Left forelimb (tissue), 1 donor: ENCODE measurements at places on chromosomes 6 and 20.

- DNase-seq, result no peak
Measured at GRCh38 chr6:13923527-13924145, 1.1 kb upstream of the RNF182 start.

DNA sequence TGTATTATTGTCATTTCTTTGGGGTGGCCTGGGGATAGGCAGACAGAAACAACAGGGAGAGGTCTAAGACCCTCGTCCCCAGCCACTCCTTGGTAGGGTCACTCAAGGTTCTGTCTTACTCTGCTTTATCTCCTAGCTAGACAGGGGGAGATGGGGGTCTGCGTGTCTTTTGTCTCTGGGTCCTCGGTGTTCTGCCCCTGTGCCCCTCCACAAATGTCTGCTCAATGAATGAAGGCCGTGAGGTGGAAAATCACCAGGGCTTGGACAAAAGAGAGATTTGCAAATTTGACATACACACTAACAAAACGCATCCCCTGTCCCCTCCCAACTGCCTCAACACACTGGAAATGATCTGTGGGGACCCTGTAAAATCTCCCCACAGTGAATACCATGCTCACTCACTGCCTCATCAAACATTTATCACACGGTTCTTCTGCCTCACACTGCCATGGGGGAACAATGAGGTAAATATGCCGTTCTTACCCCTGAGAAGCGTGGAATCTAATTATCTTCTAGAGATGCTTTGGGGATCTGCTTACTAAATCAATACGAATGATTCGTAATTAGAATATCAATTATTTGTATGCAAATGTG lies 13.2 kb upstream of the VAPB start:
- DNase-seq, result no peak

DNA sequence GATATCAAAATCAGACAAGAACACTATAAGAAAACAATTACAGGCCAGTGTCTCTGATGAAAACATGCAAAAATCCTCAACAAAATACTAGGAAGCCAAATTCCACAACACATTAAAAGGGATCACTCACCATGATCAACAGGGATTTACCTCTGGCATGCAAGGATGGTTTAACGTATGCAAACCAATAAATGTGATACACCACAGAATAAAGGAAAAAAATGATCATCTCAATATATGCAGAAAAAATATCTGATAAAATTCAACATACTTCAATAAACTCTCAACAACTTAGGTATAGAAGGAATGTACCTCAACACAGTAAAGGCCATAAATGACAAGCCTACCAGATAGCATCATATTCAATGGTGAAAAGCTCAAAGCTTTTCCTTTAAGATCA lies 66.6 kb downstream of the SHPRH start:
- DNase-seq, result no peak

GRCh38 chr20:21020659-21021471 lies 85.3 kb downstream of the LINC00237 start:
- no peak for DNase-seq

- no peak for DNase-seq
Measured at GRCh38 chr6:90065173-90065572, 170.9 kb downstream of the GJA10 start.

GRCh38 chr6:71502956-71503355 lies 214.3 kb downstream of the OGFRL1 start:
- DNase-seq, result no peak

- no peak for DNase-seq
Measured at GRCh38 chr20:63149531-63150192, 66.3 kb downstream of the YTHDF1 start.

- no peak for DNase-seq
Measured at GRCh38 chr6:46690911-46691451, 3.3 kb downstream of the TDRD6 start.

- DNase-seq, result no peak
Measured at GRCh38 chr20:5703681-5704101, 46.5 kb upstream of the SHLD1 start.

GRCh38 chr6:38034274-38034914 lies 214.9 kb downstream of the ZFAND3 start:
- no peak for DNase-seq

DNA sequence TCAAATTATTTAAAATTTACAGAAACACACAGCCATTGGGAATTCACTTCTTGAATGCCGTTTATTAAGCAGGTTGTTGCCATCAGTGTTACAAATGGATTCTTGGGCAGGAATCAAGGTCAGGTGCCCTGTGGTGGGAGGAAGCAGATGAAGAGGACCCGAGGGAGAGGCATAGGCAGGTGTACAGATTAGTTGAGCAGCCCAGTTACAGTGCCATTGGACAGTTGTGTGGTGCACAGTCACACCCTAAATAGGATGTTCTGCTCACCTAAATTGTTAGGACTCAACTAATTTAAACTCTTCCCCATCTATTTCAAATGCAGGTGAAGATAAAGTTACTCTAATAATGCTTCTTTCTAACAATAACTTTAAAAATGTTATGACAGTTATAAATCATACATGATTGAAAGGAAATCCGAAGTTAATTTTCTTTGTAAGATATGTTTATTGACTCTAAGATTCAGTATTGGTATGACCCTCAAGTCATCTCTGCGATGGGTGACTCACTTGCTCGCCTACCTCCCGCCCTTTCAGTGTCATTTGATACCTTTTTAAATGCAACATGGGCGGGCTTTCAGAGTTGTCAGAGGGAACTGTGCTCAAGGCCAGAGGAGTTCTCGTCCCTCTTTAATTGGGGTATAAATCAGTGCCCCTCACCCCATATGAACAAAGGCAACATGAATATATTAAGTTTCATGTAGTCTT lies 35.1 kb downstream of the DSE start:
- no peak for DNase-seq

DNA sequence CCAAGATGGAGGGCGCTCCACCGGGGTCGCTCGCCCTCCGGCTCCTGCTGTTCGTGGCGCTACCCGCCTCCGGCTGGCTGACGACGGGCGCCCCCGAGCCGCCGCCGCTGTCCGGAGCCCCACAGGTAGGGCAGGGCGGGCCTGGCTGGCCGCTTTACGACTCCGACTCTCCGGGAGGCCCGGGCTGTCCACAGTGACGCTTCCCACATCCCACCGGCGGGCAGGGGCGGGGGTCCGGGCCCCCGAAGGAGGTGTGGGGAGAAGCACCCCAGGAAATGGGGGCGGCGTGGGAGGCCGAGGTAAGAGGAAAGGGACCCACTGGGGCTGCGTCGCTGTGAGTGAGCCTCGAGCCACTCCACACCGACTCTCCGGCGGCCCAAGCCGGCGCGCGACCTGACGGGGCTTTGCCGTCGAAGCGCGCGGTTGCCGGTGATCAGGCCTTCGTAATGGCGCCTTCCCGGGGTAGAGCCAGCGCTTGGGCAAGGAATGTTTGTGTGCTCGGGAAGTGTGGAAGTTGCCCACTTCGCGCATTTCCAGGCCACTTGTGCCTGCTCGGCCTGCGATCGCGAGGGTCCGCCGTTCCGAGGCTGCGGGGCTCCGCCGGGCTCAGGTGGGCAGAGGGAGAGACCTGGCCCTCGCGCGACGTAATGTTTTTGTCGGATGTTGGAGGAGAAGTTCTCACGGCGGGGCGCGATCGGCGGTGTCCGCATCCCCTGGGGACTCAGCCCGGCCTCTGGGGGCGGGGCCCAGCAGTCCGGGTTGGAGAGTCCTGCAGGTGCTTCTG lies 427 bp downstream of the GINM1 start:
- no peak for DNase-seq

DNA sequence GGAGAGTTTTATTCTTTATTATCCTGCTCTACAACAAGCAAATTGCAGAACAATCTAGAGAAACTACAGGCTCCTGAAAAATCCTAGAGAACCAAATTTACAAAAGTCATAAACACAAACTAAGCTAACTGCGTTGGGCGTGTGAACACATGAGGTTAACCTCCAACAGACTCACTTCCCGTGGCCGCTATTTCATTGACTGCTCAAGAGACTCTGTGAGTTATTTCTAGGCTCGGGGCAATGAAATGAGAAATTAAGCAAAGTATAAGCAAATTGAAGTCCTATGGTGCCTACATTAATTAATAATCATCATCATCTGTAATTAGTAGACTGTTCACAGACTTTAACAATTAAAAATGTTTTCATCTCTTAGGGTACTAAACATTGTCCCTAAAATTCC lies 100.0 kb downstream of the MBOAT1 start:
- DNase-seq, result no peak

DNA sequence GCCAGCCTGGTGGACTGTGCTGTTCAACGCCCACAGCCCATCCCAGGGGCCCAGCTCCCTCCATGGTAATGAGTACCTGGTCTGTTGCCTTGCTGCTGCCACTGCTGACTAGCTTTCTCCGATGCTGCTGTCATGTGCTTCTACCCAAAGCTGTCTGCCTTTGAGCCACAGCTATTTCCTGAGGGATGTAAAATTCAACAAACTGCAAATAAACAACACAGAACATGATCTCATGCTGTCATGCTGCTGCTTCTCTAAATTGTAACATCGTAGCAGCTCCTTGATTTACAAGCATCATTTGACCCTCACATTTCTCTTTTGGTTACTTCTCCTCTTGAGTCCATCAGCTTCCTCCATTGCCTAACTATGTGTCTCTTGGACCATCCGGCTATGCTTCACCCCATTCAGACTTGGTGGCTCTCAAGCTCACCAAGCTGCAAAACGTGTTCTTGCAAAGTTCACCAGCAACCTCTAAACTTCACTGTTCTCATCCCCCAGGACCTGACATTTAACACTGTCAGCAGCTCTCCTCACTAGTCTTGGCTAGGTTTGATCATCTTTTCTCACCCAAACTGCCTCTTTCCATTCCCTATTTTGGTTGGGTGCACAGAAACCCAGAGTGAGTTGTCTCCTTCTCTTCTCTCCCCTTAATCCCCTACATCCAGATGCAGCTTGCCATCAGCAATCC lies 54.6 kb downstream of the FYN start:
- no peak for DNase-seq

DNA sequence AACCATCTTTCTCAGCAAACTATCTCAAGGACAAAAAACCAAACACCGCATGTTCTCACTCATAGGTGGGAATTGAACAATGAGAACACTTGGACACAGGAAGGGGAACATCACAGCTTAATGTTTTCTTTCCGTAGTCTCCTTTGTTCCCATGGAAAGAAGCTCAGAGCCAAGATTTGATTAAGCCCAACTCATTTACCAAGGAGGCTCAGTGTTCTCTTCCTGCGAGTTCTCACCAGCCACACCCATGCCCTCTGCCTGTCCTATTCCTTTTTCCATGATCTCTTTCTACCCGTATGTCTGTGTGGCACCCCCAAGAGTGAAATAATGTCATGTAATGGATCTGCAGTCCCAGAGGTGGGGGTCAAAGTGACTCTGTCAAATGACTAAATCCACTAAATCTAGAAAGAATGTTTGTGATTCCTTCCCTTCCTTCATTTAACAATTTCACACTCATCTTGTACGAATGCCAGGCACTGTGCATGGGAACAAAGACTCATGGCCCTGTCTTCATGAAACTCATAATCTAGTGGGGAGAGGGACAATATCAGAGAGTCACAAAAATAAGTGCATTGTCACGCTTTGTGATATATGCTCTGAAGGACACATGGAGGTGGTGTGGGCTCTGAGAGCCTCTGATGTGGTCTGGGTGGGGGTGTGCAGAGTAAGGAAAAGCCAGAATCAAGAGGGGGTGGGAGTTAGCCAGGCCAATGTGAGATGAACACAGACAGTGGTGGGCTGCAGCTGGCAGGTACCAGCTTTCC lies 292.1 kb downstream of the CDC5L start:
- DNase-seq, result no peak

- DNase-seq, result no peak
Measured at GRCh38 chr20:34996243-34997028, 40.8 kb downstream of the MYH7B start.

DNA sequence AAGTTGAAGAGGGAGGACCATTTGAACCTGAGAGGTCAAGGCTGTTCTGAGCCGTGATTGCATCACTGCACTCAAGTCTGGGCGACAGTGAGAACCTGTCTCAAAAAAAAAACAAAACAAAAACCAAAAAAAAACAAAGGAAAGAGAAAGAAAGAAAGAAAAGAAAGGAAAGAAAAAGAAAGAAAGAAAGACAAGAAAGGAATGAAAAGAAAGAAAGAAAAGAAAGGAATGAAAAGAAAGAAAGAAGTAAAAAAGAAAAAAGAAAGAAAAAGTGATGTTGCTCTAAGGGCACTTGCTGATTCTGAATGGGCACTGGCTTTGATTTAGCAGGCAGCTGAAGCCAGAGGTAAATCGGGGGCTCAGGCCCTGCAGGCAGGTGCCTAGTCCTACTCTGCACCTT lies 161.0 kb downstream of the MCHR2 start:
- DNase-seq, result no peak

DNA sequence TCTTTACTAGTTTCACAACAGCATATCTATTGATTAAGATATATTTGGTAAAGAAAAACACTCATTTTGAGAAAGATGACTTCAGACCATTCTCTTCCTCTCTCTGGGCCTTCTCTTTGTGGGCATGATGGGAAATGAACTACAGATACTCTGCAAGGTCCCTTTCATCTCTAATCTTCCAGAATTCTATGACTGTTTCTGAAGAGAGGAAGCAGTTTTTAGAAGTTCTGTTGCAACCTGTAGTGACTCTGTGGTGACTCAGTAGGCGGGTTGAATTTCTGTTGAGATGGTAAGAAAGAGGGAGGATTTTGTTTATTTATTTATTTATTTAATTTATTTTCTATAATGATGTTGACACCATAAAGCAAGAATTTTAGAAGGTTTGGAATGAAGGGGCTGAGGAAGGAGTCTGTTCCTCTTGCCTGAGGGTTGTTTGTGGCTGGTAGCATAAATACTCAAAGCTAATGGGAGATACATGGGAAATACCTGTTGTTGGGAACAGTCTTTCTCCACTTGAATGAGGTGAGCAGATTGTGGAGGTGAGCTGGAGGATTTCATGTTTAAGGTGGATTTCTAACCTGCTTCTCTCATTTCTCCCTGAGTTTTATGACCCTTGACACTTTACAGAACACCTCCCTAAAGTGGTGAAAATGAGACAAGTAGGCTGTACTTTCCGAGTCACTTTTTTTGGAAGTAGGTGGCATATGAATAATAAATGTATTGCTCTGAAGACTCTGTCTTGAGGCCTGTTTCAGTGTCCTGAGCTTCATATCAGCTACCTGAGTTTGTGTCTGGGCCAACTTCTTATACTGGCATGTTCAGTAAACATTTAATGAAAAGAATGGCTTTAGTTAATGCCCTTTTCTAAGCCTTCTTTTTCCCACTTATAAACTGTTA lies 15.0 kb downstream of the ACSS2 start:
- DNase-seq, result no peak

- no peak for DNase-seq
Measured at GRCh38 chr6:79353226-79353625, 118.7 kb upstream of the HMGN3 start.

DNA sequence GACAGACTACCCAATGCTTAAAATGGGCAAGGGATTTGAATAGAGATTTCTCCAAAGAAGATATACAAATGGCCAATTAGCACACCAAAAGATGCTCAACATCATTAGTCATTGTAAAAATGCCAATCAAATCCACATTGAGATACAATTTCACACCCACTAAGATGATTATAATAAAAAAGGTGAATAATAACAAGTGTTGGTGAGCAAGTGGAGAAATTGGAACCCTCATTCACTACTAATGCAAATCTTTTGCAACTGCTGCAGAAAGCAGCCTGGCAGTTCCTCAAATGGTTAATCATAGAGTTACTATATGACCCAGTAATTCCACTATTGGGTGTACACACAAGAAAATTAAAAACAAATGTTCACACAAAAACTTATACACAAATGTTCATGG lies 12.4 kb downstream of the LHFPL5 start:
- no peak for DNase-seq
